Activated naive CD4-positive, alpha-beta T cell treated with Interleukin-2 at 50 U/mL for 16 hours (primary cell): ENCODE measurements at places on chromosomes 16 and 17.

GRCh38 chr16:67370661-67371060, 22.6 kb downstream of the TPPP3 start:
- DNase-seq = no peak

GRCh38 chr16:55495616-55496289, 13.1 kb upstream of the LPCAT2 start:
- DNase-seq = no peak

- DNase-seq = no peak
Observed at GRCh38 chr17:18332909-18333489, 17.9 kb downstream of the SMCR8 start.

GRCh38 chr16:3194792-3195191, 6.8 kb downstream of the OR1F1 start:
- DNase-seq = no peak
